ENCODE measurements at places on chromosomes 4 and X.

DNA sequence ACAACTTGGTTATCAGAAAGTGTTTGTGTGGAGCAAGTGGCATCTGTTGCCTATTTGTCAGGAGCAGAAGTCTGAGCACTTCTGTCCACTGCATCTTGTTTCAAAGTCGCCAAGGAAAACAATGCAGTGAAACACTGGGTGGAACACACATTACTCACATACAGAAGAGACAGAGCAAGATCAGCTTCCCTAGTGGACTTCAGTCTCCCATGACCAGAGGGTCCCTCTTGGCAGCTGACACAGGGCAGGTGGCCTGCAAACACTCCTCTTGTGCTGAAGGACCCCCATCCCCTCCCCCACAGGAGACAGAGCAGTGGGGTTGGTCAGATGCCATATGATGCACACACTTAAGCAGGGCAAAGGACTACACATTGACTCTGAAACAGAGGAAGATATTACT lies 3.6 kb upstream of the BBS12 start:
- DNase-seq = no peak

DNA sequence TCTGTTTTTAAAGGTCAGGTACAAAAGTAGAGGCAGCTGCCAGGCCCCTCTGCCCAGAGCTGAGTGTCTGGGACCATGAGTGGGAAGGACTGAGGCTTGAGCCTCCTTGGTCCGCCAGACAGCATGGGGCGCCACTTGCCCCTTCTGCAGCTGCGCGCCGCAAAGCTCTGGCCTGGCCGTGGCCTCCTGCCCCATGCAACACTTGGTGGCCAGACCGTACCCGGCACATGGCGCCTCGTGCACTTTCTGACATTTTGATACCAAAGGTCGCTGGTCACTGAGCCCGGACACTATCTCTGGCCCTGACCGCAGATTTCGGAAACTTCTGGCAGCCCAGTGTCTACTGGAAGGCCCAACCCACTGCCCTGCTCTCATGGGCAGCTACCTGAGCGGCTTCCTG lies 18.6 kb downstream of the CLTRN start:
- no peak for DNase-seq

GRCh38 chr4:128416921-128417320 lies 129.3 kb upstream of the PGRMC2 start:
- no peak for DNase-seq

DNA sequence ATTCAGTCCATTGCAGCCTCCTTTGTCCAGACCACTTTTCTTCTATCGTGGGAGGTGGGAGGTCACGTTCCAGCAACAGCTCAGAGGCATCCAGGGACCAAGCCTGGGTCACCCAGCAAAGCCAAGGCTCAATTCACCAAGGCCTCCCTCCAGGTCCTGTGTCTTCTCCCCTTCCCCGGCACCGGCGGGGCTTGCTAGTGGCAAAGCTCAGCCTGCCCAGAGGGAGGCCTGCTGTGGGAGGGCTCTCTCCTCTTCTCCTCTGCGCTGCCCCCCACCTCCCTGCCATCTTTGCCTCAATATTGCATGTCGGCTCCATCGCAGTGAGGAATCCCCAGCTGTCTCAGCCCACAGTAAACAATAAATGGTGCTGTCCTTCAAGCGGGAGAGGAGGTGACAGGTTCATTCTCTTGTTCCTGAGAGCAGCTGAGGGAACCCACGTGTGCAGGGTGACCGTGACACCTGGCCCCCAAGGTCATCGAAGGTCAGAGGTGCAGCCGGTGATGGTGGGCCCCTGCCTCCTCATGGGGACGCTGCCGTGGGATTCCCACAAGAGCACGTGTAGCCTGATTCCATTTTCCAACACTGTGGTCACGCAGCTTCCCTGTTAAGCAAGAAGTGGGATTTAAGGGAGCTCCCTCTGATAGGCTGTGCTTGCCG lies 111.5 kb upstream of the PSAPL1 start:
- DNase-seq = no peak

DNA sequence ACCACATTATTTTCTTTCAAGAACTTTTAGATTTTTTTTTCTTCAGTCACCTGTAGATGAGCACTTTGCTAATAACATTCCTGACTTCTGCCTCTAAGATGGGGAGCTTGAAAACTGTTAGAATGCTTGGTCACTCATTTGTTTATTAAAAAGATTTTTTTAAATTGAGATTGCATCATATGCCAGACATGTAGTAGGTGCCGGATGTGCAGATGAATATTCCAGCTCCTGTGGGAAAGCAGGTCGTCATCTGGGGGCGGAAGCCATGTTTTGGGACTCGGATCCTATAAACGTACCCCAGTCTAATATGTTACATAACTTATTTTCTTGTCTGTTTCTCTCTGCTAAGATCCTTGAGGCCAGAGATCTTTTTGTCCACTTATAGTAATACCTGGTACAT lies 236.8 kb downstream of the ARHGAP10 start:
- no peak for DNase-seq

GRCh38 chr4:158535130-158535614 lies 13.5 kb downstream of the RXFP1 start:
- DNase-seq = no peak

DNA sequence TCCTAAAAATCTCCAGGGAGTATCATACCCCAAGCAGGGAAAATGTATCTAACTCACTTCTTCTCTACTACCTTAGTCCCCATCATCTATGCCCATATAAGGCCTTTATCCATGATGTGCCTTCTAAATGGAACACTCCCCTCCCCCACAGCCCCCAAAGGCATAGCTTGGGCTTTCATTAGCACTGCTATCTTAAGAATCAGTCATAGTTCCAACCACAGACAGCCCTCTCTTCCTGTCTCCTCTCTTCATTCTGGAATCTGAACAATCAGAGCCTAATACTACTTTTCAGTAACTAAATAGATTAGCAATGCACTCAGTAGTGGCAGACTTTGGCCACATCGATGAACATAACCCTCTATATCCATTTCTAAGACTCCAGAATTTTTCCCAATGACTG lies 313.2 kb upstream of the DKK2 start:
- DNase-seq = no peak

DNA sequence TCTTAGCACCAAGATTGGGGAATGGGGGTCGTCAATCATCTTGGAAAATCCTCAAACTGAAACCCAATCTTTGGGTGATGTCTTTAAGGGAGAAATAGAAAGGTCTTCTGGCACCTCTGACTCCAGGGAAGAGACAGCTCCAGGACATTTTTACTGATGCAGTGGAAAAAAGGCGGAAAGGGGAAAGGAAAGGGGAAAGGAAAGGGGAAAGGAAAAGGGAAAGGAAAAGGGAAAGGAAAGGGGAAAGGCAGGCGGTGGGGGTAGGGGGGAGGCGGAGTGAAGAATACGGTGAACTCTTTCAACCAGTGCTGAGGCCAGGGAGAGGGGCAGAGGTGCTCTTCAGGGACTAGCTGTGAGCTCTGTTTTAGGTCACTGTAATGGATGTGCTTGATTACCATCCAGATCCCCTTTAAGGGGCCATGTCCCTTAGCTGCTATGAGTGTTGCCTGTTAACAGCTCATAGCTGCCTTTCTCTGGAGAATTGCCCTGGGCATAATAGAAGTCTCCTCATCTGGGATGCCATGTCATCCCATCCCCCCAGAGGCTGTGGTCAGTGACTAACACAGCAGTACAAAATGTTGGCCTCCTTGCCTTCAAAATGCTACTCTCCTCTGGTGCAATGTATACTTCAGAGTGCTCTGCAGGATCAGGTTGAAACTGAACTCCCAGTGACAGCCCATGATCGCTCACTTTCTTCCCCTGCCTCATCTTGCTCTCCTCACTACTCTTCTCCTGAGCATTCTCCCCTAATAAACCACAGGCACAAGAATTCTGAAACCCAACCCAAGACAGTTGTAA lies 92.4 kb upstream of the AP1S2 start:
- no peak for DNase-seq

DNA sequence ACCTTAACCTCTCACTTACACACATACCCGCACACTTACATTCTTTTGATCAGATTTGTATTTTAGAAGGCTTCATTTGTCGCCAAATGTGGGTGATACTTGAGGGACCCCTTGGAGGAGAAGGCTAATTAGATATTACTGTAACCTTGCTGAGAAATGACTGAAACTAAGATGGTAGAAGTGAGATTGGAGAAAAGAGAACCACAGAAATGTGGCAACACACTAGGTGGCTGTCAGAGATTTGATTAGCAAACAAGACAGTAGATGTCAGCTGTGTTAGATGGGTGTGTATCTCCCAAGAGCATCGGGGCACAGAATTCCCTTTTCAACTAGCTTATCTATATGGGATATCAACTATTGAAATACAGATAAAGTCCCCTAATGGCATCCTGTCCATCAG lies 149.3 kb upstream of the FABP2 start:
- no peak for DNase-seq

DNA sequence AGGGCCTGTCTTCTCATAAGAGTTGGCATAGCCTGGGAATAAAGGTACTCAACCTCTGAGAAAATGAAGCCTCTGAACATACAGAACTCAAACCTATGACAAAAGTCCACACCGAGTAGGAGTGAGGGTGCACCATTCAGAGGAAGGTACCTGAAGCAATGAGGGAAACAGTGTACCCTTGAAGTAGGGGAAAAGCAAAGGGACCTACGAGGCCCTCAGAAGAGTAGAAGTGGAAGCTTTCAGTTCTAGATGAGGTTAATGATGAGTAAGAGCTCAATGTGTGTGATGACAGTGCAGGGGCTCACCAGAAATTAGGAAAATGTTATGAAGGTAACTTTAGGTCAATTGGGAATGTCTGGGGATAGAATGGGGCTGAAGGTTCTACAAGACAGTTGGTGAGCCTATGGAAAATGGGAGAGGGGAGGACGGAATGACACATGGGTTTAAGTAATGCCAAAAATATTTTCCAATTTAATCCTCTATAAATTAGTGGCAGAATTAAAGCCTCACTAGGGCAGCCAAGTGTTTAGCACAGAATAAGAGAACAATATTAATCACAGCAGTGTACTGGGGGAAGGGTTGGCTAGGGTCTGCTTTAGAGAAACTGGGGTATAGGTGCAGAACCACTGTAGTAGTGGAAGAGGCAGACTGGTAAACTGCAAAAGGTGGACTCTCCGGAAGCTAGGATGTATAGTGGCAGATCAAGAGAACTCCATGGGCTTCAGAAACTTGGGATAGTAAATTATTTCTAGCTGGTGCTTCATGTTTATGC lies 39.8 kb downstream of the RAB33A start:
- no peak for DNase-seq

DNA sequence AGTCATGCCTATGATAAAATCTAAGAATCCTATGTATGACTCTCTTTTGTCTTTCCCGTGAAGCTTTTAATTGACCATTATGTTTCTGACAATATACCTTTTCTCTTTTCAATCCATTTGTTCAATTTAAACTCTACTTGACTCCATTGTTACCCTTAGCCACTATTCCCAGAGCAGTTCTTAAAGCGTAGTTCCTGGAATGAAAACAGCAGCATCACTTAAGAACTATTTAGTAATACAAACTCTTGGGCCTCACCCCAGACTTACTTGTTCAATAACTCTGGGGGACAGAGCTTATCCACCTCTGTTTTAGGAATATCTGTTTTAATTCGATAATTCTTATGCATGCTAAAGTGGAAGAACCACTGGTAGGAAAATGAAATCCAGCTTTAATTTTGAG lies 358.4 kb downstream of the PRR32 start:
- no peak for DNase-seq

GRCh38 chr4:14918336-14918735 lies 83.9 kb upstream of the CPEB2 start:
- no peak for DNase-seq
